ENCODE measurements at places on chromosomes 1 and 21.

DNA sequence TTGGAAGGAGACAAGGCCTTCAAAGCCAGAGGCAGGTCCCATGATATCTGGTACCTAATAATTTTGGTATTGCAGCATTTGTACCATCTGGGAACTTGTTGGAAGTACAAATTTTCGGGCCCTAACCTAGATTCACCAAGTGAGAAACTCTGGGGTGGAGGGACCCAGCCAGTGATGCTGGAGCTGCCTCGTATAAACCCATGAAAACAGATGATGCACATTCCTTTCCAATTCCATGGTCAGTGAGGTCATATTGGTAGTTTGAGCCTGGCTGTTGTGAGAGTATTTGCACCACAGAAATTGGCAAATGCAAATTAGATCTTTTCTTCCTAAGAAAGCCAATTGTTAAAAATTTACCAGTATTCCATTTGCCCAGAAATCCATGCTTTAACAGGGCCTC is 269.6 kb upstream of the PLXNA2 start:
- no peak for DNase-seq

DNA sequence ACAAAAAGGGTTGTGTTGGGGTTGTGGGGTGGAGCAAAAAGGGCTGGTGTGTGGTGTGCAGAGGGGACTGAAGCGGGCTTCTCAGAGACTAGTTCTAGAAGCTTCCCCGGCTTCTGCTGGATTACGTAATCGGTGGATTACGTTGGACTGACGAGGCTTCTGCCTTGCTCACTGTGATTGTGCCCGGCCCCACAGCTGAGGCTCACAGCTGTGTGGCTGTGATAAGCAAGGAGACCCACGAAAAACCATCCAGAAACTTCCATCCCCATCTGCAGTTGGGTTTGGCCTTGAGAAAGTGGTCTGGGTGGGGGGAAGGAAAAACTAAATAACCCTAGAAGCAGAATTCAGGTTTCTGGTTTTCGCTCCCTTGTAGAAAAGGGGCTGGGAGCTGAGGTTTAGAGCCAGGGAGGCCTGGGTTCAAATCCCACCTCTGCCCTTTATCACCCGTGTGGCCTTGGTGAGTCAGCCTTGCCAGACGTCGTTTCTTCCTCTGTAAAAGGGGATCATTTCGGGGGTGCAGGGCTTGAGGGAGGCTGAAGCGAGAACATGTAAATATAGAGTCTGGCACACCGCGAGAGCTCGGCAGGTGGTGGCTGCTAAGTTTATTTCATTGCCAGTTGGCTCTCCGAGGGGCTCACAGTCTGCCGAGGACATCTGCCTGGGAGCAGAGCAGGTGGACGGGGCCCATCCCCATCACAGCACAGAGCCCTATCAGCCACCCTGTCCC is 30.4 kb upstream of the DISP3 start:
- DNase-seq: no peak

DNA sequence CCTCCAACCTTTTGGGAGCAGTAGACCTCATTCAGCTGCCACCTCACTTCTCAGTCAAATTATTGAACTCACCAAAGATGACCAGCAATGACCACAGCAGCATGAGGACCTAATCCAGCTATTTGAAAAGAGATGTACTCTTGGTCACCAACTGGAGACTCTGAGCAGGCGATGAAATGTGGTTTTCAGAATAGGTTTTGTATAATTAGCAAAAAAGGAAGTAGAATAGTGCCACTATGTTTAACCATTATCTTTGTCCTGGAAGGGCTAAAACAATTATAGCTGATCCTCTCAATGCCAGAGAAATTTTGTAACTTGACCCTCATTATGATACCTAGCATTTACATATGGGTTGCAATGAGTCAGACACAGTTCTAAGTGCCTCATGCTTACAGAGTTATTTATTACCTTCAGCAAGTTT is at the start of gene FCRL2:
Gene FCRL2 (minus strand): TSS at position 162 of the 421 bp plus-strand sequence. CDS start 59 bp downstream, at position 103.
- no peak for DNase-seq

- no peak for DNase-seq
These were observed 35.5 kb downstream of the H3-3A start for GRCh38 chr1:226097866-226098625.

- DNase-seq: no peak
These were observed 143.0 kb upstream of the GRIK3 start for GRCh38 chr1:37177230-37177864.

DNA sequence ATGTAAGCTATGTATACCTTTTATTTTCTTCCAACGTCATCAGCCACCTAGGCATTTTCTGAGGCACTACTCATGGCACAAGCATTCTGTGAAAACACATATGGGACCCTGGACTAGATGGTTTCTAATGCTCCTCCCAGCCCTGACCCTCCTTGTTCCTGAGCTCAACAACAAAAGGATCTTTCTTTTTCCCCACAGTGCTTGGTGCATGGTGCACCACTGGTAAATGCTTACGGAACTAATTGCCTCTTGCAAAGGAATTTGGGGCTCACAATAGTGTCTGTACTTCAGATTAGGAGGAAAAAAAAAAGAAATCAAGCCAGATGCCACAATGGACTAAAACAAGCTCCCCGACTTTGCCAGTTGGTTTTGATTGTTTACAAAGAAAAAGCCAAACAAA is 390.5 kb downstream of the PLPP3 start:
- DNase-seq: no peak

DNA sequence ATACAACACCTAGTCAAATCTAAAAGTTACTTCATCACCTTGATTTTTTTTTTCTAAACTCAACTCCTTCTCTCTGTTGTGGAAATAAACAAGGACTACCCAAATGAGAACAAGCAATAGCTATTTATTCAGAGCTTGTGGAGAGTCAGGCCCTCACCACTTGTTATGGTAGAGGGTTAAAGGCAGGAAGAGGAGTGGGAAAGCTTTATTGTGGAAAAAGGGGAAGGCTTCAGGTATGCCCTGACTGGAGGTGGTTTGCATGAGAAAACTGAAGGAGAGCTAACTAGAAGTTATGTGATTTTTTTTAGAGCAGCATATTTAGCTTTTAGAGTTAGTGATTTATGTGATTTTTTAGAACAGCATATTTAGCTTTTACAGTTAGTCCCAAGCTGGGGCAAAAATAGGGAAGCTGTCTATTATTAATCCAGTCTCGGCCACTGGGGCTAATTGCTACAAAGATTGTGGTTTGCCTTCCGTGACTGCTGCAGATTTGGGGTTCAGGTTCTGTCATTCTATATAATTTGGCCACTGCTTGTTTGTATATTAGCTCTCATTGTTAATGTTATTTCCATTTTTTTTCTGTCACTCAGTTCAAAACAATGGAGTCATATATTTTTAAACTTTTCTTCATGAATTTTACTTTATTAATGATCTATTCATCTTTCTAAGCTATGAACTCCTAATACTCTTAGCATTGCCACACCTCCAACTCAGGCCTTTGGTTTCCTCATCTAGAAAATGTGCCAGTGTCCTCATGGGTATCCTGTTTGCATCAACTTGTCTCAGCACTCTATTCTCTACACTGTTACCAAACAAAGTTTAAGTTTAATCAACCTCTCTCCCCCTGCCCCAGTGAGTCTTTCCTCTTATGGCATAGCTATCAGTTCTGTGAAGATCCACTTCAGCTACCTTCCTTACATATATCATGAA is 713.0 kb downstream of the BRINP3 start:
- DNase-seq: no peak

GRCh38 chr1:40004857-40005256 is 35.7 kb upstream of the CAP1 start:
- DNase-seq: no peak

- DNase-seq: no peak
These were observed at the start of gene OLIG1 for GRCh38 chr21:33069994-33070743. Gene OLIG1, plus strand, starts transcription at chr21:33070141. Its CDS starts 106 bp downstream, at chr21:33070247.

DNA sequence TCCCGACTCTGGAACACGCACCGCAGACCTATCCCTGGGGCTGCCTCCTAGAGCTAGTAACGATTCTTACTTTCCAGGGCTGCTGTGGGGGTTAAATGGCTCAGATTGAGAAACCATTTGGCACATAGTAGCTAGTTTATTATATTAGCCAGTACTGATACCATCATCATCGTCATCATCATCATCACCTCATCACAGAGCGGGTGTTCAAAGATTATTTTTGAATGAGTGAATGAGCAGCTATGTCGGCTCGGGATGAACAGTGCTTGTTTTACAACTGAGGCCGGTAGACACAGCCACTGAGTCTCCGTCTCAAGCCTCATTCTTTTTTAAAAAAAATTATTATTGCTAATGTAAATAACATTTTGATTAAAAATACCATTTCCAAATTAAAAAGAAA is 13.5 kb upstream of the AJAP1 start:
- DNase-seq: no peak

GRCh38 chr21:22083899-22084298 is 1085.7 kb downstream of the NCAM2 start:
- no peak for DNase-seq

DNA sequence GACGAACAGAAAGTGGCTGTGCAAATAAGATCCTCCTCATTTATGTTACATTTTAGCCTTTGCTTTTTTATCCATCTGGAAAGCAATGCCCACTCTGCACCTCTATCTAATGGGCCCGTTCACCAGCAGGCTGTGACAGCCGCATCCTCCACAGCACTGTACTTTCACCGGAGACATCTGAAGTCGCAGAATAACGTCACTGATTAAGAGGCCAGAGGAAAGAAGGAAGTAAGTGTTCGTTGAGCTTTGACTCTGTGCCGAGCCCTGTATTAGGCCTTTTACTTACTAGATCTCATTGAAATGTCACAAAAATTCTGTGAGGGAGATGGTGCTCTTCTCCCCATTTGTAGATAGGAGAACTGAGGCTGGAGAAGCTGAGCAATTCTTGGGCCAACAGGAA is 62.3 kb downstream of the KAZN start:
- no peak for DNase-seq

DNA sequence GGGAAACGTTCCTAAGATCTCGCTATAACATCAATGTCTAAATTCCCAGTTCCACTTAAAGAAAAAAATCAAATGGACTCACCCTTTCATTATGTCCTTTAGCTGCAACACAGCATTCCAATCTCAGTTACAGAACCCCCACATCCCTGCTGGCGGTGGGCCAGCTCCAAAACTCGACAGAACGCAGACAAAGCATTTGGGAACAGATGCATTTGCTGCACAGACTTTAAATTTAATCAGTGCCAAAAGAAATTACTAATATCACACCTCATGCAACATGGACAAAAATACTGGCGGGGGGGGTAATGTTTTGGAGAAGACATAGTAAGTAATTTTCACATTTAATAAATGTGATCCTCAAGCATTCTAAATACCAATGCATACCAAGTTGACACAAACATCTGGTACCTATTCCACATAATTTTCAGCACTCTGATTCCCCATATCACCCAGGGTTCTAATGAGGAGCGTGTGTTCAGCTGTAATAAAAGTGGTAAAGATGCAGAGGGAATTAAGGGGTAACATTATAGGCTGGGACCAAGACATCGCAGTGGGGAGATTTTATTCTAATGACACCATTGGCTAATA is 79.7 kb downstream of the TGFBR3 start:
- DNase-seq: no peak

- DNase-seq: no peak
These were observed 14.7 kb upstream of the MYSM1 start for GRCh38 chr1:58714544-58714943.

GRCh38 chr1:56686169-56686568 is 41.1 kb downstream of the PRKAA2 start:
- no peak for DNase-seq

DNA sequence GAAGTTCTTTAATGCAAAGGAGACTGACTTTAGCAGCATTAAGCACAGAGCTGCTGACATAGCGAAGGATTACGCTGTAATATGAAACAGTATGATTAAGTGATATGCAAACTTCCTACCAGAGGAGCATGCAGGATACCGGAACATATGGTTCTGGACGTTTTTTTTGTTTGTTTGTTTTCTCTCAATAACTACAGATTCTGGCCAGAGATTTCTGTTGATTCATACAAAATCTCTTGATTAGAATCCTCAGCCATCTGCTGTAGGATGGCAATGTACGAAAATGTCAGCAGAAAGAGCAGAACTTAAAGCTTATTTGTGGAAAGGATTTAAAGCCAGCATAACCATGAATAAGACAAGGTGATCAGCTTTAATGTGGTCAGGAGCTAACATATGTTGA is 970.7 kb downstream of the KCNT2 start:
- DNase-seq: no peak

GRCh38 chr21:46078322-46078977 is 19.5 kb upstream of the COL6A2 start:
- DNase-seq: no peak

GRCh38 chr1:235844776-235845175 is 21.9 kb downstream of the LYST start:
- no peak for DNase-seq

GRCh38 chr1:157163273-157164127 is 25.3 kb upstream of the ETV3 start:
- peak; percentile 41 for DNase-seq

- no peak for DNase-seq
These were observed 65.6 kb upstream of the ERRFI1 start for GRCh38 chr1:8091691-8092090.

- DNase-seq: no peak
These were observed 11.5 kb upstream of the IFI16 start for GRCh38 chr1:158998037-158998780.

DNA sequence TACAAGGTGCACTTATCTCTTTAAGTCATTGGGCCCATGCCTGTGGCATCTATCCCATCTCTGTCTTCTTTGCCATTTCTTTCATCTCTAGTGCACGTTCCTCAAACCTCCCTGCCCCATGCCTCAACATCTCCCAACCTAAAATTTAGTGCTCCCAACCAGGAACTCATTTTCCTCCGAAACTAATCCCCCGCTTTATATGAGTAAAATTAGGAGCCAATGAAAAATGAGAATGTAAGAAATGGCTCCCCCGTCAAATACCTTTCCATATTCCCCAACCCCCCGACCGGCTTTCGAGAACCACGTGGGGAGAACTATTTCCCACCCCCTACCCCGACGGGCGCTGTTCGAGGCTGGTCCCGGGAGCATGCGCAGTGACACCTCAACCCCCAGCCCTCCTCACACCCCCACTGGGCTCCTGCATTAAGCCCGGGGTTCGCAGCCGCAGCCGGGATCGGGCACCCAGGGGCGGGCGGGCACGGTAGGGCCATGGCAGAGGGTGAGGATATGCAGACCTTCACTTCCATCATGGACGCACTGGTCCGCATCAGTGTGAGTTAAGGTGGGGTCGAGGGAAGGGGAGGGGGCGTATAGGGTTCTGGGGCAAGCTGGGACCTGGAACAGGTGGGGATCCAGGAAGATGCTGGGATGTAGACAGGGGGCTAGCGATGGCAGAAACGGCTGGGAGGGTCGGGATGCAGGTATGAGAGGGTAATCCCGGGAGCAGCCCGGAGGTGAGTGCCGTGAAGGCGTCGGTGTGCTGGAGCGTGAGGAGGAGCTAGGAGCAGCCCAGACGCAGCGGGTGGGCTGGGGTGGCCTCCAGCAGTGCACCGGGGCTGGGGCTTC is at the start of gene TRIM46:
Gene TRIM46 (plus strand): TSS at position 372 of the 846 bp plus-strand sequence. CDS start 118 bp downstream, at position 490.
- peak; percentile 41 for DNase-seq
